Progenitor cell of endocrine pancreas (in vitro differentiated cells): ENCODE measurements at places on chromosomes 2 and 18. TPM values are rescaled to one million over a fixed set of nuclear protein-coding genes. Genes with fewer than 3 reads are reported as not detected.

The IL36B gene
- total RNA-seq = not detected in 2 replicates

DNA sequence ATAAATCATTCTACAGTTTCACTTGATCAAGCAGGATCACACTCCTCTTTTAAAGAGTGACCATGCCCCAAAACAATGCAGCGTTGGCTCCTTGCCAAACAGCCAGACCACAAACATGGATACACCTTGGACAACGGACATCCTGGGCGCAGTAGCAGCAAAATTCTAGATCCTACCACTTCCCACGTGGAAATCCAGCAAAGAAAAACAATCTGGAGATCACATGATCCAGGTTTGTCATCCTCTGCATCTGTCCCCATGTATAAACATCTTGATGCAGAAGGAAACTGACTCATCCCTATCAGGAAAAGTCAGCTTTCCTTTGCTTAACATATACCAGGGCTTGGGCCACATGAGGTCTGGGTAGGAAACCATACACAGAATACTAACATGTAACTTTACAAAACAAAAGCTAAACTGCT, 53.1 kb downstream of the ZNF521 start:
- DNase-seq = no peak

The TANC1 gene
- total RNA-seq = 29.8 and 33.8 TPM in 2 replicates

GRCh38 chr2:235545339-235546150, 51.7 kb downstream of the AGAP1 start:
- no peak for DNase-seq

The KLHL14 gene
- 7.0 and 7.8 TPM in 2 replicates for total RNA-seq
